Umbilical cord (tissue), 2 donors: ENCODE measurements at places on chromosomes 4 and X. TPM values are rescaled to one million over a fixed set of nuclear protein-coding genes. Genes with fewer than 3 reads are reported as not detected.

DNA sequence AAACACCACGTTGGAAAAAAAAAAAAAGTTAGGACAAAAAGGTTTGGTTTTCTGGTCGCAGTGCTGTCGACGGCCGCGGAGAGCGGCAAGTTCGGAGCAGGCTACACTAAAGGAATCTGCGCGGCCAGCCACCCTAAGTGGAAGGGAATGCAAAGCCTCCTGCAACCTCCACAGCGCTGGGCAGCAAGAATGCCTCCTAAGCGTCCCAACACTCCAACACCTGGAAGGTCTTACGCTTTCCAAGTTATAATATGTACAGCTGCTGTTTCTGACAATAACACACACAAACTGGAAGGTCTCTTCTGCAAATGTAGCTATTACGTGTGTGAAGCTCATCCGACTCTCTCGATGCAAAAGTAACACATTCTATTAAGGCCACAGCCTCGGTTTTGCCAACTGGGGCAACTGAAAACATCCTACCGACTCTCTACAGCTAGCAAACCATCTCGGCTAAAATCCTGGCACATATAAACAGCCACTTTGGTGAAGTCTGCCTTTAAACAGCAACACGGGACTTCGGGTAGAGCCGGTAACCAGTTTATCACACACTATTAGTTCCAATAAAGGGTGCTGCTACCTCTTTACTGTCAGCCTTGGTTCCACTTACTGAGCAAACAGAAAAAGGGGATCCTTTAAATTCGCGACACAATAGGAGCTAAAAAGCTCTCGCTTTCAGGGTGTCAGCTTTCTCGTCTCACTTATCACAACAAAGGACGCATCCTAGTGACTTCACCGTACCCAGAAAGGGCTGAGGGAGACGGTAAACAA lies 895 bp downstream of the SMIM14 start:
- peak; percentile 77 for DNase-seq

DNA sequence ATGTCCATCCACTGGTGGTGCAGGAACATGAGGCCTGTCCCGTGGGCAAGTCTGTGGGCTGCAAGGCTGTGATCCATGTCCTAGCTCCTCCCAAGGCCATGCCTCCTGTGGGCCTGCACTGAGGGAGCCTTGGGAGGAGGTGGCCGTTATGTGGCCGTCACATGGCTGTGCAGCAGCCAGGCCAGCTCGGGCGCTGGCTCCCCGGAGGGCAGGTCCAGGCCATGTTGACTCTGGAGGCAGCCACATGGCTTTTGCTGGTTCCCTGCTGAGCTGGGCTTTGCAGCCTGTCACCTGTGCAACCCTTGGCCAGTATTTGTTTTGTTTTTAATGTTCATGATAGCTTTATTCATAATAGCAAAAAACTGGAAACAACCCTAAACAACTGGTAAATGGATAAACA lies 13.3 kb downstream of the ADRA2C start:
- DNase-seq = no peak

DNA sequence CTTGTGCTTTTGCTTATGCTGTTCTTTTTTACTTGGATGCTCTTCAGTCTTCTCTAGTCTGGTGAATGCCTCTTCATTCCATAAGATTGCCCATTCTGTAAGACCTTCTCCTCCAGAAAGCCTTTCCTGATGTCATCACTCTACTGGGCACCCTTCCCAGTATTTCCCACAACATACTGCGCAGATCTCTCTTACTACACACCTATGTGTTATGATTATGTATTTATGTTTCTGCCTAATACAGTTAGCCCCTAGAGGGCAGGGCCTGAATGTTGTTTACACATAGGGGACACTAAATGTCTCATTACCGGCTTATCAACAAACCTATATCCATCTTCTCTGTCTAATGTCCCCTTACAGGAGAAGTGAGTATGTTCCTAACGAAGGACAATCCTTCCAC lies 21.1 kb downstream of the AIFM1 start:
- DNase-seq = peak; percentile 12

DNA sequence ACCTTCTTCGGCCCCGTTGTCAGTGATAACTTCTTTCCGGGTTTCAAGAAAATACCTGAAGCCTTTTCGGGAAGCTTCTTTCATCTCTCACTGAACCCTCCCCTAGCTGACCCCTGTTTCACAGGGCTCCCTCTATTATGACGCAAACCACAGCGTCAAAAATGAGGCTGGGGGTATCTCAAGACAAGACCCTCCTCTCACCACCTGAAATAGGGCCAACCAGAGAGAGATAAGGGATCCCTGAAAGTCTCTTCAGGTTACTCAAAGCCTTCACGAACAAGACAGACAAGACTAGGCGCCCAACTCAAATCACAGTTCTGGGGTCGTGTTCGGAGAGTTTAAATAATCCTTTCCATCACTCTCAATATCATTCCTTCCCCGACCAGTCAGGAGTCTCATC lies 1.2 kb downstream of the PHF8 start:
- DNase-seq = no peak

DNA sequence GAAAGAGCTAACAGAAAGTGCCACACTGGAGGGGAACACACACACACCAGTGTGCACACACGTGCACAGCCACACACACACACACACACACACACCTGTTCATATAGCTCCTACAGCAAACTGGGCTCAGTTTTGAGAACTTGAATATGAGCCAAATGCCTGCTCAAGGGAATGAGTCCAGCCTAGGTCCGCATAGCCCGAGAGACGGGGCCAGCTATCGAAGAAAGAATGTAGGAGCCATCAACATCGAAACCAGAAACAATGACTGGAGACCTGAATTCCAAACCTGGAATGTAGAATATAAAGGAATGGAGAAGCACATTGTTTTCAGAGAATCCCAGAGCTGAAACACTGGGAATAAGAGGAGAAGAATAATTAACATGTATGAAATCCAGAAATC lies 37.6 kb upstream of the ERVMER34-1 start:
- DNase-seq = no peak

DNA sequence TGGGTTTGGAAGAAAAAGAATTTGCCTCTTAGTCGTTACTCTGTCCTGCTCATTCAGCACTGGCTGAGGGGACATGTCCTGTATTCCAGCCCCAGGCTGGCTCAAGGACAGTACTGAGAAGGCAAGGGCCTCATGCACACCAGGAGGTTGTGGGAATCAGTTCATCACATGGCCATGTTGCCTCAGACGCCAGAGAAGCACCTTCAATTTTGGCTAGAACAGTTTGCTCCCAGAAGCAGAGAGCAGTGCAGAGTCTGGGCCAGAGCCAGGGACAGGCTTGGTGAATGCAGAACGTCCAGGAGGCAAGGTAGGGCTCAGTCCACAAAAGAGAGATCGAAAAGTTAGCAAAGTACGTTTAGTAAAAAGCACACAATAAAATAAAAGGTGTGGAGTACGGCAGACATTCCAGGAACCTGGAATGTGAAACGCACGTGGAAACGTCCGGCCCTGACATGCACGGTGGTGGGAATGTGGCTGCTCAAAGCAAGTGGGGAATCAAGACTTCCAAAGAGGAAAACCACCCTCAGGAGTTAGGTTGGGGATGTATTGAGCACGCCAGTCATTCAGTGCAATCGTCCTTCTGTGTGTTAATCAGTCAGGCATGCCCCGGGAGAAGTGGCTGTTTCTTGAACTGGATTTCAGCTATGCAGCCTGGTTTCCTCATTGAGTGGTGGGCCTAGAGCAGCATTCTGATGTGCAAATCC lies 1.2 kb upstream of the SLC2A9 start:
- no peak for DNase-seq

DNA sequence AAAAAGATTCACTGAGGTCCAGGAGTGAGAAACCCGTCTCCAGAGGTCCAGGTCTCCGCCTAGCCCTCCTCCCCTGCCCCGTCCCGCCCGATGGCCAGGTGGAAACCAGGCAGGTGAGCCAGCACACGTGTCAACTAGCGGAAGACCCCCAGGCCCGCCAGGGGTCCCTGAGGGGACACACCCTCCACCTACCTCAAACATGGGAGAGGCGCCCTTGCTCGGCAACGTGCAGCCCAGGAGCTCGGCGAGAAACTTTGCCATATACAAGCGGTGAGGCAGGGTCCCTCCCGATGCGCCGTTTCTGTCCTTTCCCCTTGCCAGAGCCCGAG lies 330.0 kb downstream of the HNRNPD start:
- no peak for DNase-seq

DNA sequence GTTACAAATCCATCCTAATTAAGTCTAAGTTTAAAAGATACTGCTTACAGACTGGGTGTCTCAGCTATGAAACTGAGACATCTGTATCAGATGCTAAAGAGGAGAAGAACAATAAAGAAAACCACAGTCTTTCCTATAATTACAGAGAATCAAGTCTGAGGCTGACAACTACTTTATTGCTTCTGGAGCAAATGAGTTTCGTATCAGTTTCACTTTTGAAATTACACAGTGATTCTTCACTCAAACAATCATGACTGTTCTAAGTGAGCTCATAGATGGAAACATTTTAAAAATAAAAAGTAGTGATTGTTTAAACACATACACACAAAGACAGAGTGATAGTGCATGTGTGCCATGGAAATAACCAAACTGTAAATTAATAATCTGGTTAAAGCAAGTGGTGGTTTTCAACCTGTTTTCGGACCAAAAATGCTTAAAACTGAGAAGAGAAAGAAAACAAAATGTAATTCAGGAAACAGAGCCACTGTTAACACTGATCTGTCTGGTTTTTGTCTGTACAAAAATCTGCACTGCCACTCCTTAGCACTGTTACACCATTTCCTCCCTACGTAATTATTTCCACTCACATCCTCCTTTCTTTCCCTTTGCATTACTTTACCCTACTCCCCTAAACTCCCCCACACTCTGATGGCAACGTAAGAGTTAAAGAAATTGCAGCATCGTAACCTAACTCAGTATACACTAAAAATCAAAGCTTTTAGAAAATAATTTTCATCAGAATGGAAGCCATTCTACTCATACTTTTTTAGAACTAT lies 12.5 kb downstream of the RFC1 start:
- DNase-seq = peak; percentile 43

- DNase-seq = no peak
These were observed 563.9 kb downstream of the GRXCR1 start for GRCh38 chr4:43456383-43456782.

DNA sequence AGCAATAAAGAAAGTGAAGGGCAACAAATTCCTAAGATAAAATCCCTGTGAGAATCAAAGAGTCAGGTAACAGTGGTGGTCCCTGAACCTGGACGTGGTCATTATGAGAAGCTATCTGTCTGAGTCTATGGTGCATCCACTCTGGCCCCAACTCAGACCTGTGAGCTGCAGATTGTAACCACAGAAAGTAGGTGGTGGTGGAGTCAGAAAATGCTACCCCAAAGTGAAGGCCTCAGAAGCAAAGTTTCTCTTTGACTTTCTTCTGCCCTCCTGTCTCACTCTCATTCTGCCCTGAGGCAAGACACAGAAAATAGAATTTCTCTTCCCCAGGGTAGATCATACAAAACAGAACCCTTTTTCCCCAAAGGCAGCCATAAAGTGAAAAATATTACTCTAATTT lies 84.1 kb upstream of the NEIL3 start:
- DNase-seq = no peak

DNA sequence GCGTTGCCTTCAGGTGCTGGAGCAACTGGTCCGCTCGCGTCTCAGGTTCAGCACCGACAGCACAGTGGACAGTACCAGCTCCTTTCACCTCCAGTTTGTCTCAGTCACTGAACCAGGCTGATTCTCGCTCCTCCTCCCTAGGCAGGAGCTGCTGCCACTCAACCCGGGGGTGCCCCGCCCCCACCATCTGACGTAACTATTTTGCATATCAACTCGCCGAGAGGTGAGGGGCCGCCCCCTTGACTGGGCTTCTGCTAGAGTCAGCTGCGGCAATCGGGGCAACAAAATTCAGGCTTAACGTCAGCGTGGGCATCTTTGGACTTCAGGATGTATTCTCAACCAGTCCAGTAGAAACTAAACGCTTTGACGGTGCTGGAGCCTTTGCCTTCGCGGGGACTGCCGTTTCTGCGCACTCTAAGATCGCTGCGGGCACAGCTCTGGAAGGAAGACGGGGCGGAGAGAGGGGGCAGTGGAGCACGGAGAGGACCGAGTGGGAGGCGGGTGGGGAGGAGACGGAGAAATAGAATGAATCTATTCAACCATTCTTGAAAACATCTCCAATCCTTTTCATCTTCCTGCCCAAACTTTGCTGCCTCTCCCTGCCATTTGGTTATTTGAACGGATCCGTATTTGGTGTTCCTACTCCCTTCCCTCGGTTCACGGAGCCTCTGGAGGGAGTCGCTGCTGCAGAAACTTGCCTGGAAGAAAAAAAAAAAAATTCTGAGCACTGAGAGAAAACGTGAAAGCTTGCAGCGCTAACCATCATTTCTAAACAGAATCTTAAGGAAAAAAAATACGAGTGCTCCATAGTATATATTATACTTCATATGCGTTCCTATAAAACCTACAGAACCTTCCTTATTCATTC lies at the start of gene FSTL5:
FSTL5 (minus strand) TSS at position 109 of the 868 bp plus-strand sequence. CDS start 52,604 bp downstream, outside the sequence.
- DNase-seq = peak; percentile 73

DNA sequence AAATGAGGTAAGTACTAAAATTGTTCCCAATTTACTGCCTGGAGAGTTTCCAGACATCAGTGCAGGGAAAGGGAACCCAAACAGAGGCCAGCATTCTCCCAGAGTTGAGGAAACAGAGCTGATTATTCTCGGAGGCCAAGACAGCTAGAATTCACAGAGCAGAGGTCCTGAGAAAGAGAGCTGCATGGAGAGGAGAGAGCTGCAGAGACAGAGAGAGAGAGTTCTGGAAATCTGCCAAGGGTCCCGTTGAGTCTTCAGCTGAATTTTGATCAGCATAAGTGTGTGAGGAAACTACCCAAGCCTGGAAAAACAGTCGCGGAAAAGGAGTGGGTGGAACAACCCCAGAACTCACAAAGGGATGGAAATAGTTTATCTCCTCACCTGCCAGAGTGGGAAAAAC lies 43.8 kb upstream of the GPR173 start:
- DNase-seq = peak; percentile 8

GRCh38 chrX:52277666-52278065 lies 91.2 kb upstream of the XAGE2 start:
- DNase-seq = no peak

- no peak for DNase-seq
These were observed 16.6 kb upstream of the PRDM8 start for GRCh38 chr4:80180743-80181142.

GRCh38 chrX:69556060-69557011 lies 52.2 kb downstream of the NALF2 start:
- DNase-seq = peak; percentile 64

The DRP2 gene
- 1.4 TPM for total RNA-seq

The RASGEF1B gene
- total RNA-seq = 17.1 TPM

The CT45A1 gene
- not detected for total RNA-seq

The BEX1 gene
- 1.2 TPM for total RNA-seq

The IL1RAPL1 gene
- total RNA-seq = 0.24 TPM

The PLS3 gene
- 294 TPM for total RNA-seq

The XAGE2 gene
- total RNA-seq = not detected

The POU3F4 gene
- total RNA-seq = not detected
